Stimulated activated CD4-positive, alpha-beta T cell treated with anti-CD3 and anti-CD28 coated beads, Interleukin-1b, Interleukin-23, amount 100 ng/mL, for 4 hours (primary cell): ENCODE measurements at places on chromosomes 12 and 14.

DNA sequence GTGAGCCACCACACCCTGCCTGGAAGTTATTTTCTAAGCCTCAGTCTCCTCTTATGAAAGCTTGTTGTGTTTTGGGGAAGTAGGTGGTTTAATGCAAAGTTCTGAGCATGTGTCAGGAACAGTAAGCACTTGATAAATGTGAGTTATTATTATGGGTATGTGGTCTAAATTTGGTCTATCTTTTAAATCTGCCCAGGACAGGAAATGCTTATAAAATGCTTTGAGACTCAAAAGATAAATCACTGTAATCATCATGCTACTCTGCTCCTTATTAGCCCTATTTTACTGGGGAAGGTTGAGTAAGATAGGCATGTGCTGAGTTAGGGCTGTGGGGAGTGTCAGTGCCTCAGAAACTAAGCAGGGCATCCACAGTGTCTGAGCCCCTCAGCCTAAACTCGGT lies 13.1 kb upstream of the SRSF5 start:
- no peak for DNase-seq

DNA sequence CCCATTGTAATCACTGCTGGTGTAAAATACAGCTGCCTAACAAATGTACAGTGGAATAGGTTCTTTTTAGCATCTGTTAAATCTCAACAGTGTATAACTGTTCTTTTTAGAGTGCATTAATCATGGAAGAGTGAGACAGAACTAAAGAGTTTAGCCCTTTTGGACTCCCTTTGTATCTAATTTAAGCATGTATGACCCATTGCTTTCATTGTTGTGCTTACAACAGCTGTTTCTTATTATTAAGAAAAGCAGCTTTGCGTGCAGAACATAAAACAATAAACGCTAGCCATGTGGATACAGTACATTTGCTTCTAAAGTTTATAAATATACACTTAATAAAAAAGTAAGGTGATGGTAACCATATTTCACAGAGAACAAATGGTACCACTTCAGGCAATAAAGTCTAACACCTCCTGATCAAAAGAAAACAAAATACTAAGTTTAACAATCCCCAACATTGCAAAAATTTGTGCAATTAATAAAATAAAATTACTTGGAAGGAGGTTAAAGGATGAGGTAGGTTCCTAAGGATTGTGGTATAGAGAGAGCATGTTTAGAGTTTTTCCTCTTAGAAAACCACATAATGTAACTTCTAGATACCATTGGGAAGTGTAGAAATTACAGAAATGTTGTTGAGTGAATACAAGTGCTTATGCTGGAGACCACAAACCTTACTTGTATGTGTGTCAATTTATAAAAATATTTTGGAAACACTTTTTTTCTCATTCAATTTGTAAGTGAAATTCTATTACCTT lies 448.7 kb downstream of the SLC6A15 start:
- no peak for DNase-seq

DNA sequence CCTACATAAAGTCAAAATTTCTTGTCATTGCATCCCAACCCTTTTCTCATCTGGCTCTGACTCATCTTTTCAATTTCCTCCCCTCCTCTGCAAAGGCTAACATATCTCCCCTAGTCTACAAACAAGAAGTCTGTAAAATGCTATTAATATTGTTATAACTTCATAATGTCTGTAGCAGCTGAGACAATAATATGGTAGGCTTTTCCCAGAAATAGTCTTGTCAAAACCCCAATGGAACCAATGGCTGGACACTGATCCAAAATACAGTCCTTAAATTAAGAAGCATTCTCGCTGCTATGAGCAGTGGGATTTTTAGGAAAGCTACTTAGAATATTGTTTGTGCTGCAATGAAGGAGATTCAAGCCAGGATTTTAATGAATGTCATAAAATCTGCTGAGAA lies 131.4 kb downstream of the KLHL28 start:
- DNase-seq, result no peak

DNA sequence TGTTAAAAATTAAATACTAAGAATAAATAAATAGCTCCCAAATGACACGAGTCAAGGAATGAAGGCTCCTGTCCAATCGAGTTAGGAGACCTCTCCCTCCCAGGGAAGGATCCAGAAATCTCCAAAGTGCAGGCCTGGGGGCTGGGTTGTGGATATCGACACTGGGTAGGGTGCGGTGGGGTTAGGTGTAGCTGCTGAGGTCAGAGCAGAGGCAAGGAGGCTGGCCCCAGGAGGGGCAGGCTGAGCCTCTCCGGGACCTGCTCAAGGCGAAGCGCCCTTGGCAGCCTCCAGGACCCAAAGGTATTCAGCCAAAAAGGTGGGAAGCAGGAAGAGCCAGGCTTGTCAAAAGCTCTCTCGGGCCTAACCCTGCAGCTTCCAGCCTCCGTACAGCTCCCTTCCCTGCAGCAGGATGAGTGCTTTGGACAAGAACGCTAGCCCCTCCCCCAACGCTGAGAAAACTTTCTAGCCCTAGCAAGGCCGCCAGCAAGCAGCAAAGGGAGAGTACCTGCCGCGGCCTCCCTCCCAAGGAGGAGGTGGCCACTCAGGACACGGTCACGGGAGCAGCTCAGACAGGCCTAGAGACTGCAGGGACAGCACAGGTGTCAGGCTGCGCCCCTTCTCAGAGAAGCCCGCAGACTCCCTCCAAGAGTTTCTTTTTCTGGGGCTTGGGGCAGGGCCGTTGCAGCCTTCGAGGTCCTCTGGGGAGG lies 3.7 kb upstream of the PNMA1 start:
- no peak for DNase-seq

GRCh38 chr12:51926718-51927117 lies 19.4 kb downstream of the ACVRL1 start:
- DNase-seq, result peak; percentile 30

DNA sequence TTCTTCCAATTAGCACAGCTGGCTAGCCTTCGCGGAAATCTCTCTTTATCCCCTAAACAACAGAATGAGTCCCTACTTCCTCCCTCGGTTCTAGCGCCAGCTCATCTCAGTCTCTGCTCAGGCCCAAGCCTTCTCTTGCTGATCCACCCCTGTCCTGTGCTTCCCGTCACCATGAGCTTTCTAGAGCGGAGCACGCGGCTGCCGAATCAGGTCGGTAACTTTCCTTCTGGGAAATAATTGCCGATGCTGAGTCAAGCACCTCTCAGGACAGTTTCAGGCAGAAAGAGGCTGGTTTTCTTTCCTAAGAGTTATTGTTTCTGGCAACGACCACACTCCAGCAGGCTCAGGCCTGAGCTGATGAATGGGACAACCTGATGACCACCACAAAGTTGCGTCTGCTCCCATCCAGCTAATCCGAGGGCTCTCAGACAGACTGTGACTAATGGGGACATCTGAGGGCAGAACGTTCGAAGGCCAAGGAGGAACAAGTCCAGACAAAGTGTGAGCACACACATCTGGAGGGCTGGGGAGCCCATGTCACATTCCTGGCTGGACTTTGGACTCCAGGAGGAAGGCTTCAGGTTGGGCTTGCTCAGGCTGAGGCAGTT lies 13.6 kb upstream of the GPR68 start:
- DNase-seq, result no peak

- DNase-seq, result no peak
Measured at GRCh38 chr12:111316671-111317070, 52.2 kb downstream of the PHETA1 start.

DNA sequence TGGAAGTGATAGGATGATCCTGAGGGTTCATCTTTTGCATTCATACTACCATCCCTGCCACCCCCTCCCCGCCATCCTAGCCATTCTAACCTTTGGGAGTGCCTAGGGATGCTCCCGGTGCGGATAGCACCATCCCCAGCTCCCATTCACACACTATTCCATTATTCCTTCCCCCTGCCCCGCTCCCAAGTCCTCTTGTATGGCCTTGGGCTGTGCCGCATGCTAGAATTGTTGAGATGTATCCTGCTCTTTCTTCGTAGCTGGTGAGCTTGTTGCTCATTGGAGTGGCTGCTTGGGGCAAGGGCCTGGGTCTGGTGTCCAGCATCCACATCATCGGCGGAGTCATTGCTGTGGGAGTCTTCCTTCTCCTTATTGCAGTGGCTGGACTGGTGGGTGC lies 644 bp downstream of the TSPAN31 start:
- DNase-seq, result no peak

DNA sequence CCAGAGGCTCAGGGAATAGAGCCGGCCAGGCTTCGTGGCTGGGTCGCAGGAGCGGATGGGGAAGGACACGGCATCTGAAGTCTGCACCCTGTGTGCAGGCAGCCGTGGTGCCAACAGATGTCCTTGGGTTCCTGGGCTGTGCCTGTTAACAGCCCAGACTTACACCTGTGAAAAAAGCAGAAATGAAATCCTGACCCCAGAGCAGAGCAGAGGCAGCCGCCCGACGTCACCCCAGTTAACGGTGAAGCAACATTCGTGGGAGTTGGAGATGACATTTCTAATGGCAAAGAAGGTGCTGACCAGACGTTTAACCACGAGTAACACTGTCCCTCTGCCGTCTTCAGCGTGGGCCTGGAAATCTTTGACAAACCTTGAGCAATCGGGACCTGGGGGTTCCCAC lies 200.3 kb upstream of the DIO3 start:
- no peak for DNase-seq

GRCh38 chr14:77133720-77134338 lies 7.8 kb downstream of the ZDHHC22 start:
- peak; percentile 21 for DNase-seq

DNA sequence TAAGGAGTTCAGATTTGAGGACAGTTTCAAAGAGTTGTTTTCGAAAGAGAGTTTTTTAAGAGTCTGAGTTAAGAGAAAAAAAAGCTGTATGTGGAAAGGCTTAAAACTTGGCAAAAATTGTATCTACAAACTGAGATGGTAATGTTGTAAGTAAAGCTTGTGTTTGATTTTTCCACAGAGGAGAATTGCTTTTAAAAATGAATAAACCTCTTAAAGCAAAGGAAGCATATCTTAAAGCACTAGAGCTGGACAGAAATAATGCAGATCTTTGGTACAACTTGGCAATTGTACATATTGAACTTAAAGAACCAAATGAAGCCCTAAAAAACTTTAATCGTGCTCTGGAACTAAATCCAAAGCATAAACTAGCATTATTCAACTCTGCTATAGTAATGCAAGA lies 50.3 kb downstream of the TMTC3 start:
- DNase-seq, result no peak

DNA sequence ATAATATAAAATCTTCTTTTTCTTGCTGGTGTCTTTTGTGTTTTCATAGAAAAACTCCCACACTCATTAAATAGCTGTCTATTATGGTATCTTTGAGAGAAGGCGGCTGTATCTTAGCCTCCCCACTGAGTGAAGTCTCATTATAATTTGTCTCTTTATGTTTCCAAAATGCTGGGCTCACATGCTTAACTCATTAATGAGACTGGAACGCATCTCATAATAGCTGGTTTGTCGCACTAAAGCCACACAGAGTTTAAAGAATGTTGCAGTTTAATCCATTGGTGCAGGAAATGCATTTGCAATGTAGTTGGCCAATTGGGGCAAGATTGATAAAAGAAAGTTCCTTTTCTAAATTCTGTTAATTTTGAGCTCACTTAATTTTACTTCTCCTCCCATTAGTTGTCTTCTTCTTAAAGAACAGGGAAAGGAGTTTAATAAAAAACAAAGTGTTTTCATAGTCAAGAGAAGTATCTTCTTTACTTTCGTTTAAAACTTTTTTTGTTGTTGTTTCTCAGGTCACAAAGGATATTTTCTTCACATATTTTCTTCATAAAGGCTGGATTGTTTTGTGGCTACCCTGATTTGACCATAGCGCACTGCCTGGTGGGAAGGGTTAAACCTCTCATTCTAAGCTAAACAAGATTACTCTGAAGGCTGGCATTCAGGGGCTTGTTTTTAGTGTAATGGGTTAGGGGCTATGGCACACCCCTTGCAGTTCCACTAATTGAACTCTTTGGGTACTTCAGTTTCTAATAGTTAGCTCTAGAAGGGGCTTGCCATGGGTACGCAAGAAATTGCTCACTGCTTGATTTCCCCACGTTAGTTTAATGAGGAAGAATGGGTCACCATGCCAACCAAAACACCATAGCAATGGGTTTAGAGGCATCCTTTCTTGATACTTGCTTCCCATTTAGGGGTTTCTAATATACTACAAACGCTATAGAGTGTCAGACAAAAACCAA lies 197.0 kb downstream of the TMTC2 start:
- no peak for DNase-seq

- peak; percentile 70 for DNase-seq
Measured at GRCh38 chr12:124453419-124454351, 113.7 kb downstream of the NCOR2 start.

DNA sequence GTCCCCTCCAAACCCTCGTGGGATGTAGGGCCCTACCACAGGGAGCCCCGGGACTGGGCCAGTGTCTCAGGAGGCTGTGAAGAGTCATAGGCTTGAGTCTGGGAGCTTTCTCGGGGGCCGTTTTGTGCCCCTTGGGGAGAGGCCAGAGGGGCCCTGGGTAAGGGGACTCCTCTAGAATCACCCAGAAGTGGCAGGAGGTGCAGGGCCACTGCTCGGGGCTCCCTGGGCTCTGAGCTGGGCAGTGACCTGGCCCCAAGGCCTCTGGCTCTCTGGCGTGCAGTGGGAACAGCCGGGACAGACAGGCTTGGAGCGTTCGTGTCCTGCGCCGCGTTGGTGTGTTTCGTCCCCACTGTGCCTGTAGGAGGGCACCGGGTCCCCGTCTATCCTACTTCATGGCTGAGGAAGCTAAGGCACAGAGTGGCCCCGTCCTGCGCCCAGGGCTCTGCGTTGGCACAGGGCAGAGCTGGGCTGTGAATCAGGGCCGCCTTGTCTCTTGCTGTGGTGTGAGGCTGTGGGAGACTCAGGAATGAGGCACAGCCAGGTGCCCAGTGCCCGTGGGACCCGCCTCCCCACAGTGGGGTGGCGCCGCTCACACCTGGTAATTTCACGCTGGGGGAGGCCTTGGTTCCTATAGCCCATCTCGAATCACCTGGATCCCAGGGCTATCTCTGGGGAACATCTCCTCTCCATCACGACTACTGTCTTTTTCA lies 23.8 kb upstream of the KIF26A start:
- DNase-seq, result no peak

DNA sequence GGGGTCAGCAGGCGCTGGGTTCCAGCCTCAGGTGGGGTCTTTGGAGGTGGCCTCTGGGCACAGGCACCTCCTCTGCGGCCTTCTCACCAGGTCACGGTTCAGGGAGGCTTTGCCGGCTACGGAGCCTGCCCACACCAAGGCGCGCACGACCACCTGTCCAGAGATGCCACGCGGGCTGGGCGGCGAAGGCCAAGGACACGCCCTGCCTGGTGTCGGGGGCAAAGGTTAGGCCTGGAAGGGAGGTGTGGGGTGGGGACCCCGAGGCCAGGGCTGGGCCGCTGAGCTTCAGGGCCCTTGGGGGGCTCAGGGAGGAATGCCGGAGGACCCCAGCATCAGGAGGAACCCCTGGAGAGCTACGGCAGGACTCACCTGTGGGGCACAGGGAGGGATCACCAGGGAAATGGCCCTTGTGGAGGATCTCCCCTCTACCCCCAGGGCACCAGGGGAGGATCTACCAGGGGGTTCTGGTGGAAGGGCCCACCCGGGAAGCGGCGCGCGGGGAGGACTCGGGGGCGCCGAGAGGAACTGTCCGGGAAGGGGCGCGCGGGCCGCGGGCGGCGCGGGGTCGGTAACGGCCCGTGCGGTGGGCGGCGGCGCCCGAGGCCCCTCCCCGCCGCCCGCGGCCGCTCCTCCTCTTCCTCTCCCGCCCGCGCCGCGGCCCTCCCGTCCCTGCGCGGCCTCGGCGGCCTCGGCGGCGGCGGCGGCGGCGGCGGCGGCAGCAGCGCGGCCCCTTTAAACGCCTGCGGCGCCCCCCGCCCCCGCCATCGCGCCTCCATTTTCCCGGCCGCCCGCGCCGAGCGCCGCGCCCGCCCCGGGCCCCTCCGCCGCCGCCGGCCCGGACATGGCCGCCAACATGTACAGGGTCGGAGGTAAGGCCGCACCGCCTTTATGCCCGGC lies at the start of gene MTA1:
Gene MTA1, plus strand, starts transcription at position 633 of the 897 bp plus-strand sequence. Its CDS starts 209 bp downstream, at position 842.
- DNase-seq, result peak; percentile 60
